ENCODE measurements at places on chromosomes 12 and 14. TPM values are rescaled to one million over a fixed set of nuclear protein-coding genes. Genes with fewer than 3 reads are reported as not detected.

ENTPD5 gene
- total RNA-seq = 9.8 TPM

FAM222A gene
- total RNA-seq = 6.9 TPM

PTHLH gene
- 3.0 TPM for total RNA-seq

GALNT16 gene
- total RNA-seq = 0.88 TPM

KLRC2 gene
- 0.71 TPM for total RNA-seq

IKZF4 gene
- 2.7 TPM for total RNA-seq

C12orf54 gene
- total RNA-seq = not detected

NOPCHAP1 gene
- 2.0 TPM for total RNA-seq

IL22 gene
- total RNA-seq = not detected

ALDH1L2 gene
- total RNA-seq = 2.4 TPM

SLCO1B3 gene
- total RNA-seq = not detected

DNA sequence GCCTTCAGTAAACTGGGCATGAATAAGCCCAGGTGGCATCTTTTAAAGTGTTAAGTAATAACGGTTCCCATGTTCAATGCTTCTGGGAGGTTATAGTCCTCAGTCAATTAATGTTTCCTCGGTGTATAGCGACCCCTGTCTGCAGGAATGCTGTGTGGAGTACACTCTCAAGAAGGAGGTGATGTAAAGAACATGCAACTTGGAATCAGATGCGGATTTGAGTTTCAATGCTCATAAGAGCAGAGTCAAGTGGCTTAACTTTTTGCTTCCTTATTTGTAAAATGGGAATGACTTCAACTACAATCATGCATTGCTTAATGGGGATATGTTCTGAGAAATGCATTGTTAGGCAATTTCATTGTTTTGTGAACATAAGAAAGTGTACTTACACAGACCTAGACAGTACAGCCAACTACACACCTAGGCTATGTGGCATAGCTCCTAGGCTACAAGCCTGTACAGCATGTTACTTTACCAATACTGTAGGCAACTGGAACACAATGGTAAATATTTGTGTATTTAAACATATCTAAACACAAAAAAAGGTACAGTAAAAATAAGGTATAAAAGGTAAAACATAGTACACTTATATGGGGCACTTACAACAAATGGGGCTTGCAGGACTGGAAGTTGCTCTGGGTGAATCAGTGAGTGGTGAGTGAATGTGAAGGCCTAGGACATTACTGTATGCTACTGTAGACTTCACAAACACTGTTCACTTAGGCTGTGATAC is 6.7 kb upstream of the MRPS35 start:
- DNase-seq = peak; percentile 91

GRCh38 chr14:56422703-56423213 is 156.8 kb upstream of the TMEM260 start:
- DNase-seq = peak; percentile 52

DNA sequence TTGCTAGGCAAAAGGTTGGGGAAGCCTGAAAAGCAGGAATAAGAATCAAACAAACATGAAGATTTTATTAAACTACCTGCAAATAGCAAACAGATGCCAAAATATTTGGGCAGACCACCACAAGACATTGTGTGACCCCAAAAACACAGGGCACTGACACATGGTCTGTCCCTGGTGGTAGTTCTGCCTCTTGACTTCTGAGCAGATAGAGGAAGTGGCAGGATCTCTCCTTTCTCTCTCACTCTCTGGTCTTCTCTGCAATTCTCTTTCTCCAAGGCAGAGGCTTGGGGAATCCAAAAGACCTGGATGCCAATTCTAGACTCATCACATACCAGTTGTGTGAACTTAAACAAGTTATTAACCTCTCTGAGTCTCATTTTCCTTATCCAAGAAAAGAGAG is 4.3 kb upstream of the PTGDR start:
- DNase-seq = no peak

- DNase-seq = no peak
These were observed 942 bp downstream of the SYT1 start for GRCh38 chr12:78865516-78865915.

DNA sequence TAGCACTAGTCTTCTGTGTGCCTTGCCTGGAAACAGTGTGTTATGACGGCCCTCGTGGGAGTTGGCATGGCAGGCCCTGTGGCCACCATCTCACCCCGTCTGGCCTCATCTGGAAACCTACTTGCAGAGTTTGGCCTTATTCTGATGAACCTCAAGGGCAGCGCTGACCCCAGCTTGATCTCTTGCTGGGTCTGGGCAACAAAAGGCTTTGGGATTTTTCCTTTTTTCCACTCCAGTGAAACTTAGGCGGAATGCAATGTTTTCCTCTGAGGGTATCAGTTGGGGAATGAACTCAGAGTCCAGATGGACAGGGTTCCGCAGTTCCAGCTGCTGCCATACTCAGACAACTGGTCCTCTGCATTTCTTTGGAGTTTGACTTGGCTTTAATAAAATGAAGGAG is 15.9 kb downstream of the CACNA1C start:
- no peak for DNase-seq

DNA sequence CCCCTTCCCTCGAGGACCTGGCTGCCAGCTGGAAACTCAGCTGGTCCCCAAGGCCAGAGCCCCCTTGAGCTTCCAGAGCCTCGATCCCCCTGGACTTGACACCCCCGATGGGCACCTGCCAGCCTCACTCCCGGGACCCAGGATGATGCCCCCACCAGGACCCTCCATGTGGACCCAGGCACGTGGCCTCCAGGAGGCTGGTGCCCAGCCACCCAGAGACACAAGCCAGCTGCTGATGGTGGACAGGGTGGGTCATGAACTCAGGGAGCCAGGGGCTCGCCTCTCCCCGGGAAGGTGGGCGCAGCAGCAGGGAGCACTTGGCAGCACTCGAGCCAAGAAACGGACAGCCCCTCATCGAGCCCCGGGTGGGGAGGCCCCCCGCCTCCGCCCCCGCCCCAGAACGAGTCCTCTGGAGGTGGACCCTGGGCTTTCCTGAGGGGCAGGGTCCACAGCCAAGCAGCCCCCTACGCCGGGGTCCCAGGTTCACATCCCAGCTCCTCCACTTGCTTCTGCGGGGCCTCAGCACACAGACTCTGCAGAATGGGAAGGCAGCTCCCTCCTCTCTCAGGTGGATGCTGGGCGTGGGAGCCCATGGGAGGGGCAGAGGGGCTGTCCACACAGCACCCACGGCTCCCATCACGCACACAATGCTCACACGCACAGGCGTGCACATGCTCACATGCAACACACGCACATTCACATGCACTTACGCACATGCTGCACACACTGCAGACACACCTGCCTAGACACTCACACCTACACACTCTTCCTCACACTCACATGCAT is 12.1 kb downstream of the C14orf180 start:
- no peak for DNase-seq

DNA sequence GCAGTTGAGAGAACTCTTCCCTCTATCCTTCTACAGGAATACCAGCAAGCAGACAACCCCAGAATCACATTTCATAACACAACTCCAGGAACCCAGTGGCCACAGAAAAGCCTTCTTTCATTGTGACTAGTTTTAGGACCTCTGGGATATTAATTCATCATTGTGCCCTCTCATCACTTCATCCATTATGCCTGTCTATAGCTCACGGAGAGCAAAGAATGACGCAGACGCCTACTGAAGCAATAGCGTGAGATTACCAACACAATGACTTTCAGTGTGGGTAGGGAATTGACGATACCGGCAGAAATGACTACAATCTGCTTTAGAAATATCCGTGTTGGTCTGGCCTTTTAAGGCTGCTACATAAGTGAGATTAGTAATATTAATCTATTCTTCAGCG is 158.1 kb upstream of the FOXG1 start:
- DNase-seq = no peak

GRCh38 chr14:92884410-92884809 is 38.5 kb upstream of the CHGA start:
- DNase-seq = no peak

- DNase-seq = no peak
These were observed 574 bp downstream of the PAWR start for GRCh38 chr12:79690142-79690637.

GRCh38 chr14:22997676-22998323 is 12.1 kb downstream of the C14orf93 start:
- DNase-seq = peak; percentile 21

DNA sequence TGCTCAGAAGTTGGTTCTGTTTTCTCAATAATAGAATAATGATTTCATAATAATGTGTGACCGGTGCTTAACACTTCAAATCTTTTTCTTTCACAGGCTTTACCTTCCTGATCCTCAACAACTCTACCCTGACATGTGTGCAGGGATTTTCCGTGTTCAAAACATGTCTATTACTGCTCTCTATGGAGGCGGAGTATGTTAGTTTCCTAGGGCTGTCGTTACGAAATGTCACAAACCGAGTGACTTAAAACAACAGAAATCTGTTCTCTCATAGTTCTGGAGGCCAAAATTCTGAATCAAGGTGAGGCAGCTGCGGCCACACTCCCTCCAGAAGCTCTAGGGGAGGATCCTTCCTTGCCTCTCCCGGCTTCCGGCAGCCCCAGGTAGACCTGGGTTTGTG is 186.2 kb upstream of the VASH1 start:
- DNase-seq = no peak

- DNase-seq = no peak
These were observed 121.3 kb upstream of the IGF1 start for GRCh38 chr12:102601621-102602020.

DNA sequence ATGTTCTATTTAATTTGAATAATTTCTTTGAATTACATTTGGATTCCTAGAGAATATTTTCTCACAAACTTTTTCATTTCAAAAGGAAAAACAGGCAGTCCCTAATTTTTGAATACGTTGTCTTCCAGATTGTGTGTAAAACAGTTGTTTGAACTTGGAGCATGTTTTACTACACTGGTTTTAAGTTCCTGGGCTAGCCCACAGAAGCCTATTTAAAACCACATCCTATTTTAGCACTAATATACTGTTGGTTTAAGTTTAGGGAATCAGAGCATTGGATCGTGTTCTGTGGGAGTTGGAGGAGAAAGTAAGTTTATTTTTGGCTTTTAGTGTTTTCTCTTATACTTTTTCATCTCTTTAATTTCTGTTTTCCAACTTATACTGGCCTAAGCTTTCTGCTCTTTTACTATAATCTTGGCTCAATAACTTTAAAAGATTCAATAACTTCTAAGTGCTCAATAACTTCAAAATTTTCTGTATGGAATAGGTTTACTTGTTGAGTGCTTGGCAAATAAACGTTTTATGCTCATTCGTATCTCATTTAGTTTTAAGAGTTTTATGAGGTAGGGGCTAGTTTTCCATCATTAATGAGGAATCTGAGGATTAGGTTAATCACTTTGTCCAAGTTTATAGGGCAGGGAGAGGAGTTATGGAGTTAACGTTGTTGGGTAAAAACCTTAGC is 14.9 kb downstream of the LEMD3 start:
- DNase-seq = no peak

DNA sequence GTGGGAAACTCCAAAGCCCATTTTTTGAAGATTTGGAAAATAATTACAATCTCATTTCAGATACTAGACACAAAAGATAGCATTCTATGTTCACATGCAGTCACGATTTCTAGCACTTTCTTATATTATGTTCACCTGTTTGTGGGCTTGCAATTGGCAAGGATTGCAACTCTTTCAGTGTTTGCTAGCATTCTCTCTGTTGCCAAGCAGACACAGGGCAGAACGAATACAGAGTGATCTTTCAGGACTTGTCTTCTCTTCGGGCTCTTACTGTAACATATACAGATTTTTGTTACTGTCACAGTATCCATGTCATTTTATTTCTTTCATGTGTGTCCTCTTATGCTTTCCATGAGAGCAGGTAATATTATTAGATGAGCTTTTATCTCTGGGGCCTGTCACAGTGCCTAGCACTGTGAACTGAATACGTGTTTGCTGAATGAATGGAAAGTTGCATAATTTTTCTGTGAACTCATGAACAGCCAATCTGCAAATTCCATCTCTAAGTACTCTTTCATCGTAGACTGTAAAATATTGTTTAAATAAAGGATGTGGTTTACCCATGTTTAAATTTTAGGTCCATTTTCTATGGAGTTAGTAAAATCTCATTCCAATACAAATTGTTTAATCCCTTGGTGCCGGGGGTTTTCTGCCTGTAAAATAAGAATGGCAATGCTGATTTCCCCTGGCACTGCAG is 105.1 kb downstream of the BMP4 start:
- DNase-seq = no peak

- DNase-seq = no peak
These were observed 15.3 kb downstream of the TCHP start for GRCh38 chr12:109915171-109916040.

DNA sequence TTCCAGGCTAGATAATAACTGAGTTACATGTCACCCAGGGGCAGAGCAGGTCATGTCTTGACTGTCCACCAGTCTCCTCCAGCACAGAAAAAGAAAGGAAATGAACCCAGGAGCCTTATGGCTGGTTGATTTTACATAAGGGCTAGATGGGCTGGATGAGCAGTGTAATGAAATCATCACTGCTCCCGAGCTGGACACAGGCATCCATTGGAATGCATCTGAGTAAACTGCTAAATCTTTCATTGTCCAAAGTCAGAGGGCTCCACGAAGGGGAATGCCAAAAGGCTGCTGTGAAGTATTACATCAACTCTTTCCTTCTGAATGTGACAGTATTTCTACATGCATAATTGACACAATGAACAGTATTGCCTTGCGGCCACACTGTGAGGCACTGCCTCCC is 30.1 kb upstream of the TSPAN11 start:
- DNase-seq = no peak

- no peak for DNase-seq
These were observed 204.4 kb downstream of the FOXN3 start for GRCh38 chr14:89212386-89213235.
